ENCODE measurements at places on chromosomes 5 and 9. TPM values are rescaled to one million over a fixed set of nuclear protein-coding genes. Genes with fewer than 3 reads are reported as not detected.

- DNase-seq, result no peak
Measured at GRCh38 chr9:100774962-100775361, 197.1 kb downstream of the CAVIN4 start.

DNA sequence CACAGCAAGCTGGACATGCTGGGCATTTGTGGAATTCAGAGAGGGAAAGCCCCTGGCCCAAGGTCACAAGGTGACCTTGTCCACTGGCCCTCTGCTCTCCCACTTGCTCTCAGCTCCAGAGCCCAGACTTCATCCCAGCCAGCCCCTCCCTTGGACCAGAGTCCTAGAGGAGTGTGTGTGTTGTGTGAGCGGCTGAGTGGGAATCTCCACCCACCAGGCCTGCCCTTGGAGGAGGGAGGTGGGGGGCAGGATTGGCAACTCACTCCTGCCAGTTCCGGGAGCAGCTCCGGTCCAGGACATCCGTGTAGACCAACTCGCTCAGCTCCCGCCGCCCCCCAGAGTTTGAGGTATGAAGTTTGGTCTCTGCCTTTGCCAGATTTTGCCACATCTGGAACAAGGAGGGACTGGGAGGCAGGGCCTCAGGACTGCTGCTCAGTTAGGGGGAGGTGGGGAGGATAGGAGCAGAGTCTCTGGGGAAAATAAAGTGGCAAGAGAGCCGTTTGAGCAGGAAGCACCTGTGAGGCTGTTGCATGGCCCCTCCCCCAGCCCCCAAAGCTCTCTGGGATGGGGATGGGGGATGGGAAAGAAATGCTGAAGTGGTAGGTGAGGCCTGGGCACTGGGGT lies 1.4 kb downstream of the MZB1 start:
- peak; percentile 47 for DNase-seq

DNA sequence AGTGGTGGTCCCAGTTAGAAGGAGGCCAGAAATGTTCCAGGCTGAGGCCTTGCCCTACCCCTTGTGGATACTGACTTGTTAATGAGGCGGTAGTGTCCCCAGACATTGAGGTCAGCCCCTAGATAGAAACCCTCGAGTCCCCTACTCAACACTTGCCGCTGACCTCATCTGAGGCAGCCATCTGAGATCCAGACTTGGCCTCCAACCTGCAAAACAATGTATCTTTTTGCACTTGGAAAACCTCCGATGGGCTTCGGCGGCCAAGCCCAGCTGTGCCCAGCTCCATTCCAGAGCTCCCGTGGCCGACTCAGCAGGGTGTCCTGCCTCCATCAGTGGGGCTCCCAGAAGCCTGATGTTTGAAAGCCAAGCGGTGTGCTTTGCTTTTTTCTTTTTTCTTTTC lies 122.1 kb downstream of the WNK2 start:
- peak; percentile 4 for DNase-seq

DNA sequence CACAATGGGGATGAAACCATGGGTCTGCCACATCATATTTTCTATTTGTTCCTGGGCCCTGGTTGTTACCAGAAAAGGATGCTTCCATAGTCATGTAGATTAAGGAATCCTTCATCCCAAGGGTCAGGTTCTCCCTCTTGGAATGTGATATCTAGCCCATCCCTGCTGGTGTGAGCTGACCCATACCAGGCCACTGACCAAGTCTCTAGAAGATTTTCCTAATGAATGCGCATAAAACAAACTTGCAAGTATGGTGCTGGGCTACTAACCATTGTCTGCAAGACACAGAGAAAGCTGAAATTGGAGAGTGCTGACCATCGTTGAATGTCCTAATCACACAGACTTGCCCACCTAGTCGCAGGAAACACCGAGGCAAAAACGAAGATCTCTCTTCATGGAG lies 972.6 kb downstream of the EFNA5 start:
- no peak for DNase-seq

Gene SLC24A2
- total RNA-seq, result 0.20 TPM

GRCh38 chr5:129118405-129118804 lies 23.9 kb downstream of the ISOC1 start:
- DNase-seq, result no peak

GRCh38 chr5:83313436-83313835 lies 158.1 kb upstream of the VCAN start:
- DNase-seq, result no peak

GRCh38 chr5:95613514-95613913 lies 6.4 kb upstream of the GPR150 start:
- DNase-seq, result no peak

Gene ZSWIM6
- total RNA-seq, result 18.3 TPM

DNA sequence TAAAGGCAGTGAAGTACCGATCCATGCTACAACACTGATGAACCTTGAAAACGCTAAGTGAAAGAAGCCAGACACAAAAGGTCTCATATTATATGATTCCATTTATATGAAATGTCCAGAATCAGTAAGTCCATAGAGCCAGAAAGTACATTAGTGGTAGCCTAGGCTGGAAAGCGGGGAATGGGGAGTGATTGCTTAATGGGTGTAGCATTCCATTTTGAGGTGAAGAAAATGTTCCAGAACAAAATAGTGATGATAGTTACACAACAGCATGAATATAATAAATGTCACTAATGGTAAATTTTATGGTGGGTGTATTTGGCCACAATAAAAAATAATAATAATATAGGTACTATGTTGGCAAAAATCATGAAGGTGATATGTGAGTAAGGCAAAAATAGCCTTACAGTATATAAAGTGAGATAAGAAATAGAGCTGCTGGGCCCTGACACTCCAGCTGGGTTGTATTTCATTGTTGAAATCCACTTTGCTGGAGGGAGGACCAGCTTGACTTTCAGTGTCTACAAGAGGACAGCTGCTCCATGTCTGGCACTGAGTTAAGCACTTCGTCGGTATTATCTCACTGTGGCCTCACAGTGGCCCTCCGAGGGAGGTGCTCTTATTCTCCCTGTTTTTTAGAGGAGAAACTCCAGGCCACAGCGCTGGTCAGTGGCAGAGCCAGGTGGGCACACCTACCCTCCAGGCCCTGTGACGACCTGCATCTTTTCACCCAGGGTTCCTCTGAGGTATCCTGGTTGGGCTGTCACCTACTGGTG lies 22.4 kb upstream of the ANGPTL2 start:
- peak; percentile 86 for DNase-seq

Gene SNAPC4
- 12.3 TPM for total RNA-seq

Gene NUTM2G
- total RNA-seq, result not detected

Gene HTR1A
- not detected for total RNA-seq

DNA sequence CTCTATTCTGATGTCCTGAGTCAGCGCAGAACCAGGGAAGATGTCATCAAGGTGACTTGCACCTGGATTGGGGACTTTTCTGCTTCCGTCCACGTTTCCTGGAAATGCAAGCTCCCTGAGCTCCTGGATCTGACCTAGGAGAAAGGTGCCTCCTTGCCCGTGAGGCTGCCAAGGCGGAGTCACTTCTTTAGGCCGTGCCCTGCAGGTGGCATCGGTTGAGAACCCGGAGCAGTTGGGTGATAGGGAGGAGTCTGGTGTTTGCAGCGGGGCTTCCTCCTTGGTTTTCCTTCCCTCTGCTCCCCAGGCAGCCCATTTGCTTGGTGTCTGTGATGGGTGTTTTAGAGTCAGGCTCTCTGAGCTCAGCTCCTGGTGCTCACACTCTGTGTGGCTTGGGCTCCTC lies 15.2 kb downstream of the NANS start:
- DNase-seq, result no peak

- no peak for DNase-seq
Measured at GRCh38 chr5:127070243-127070642, 3.1 kb downstream of the C5orf63 start.

- DNase-seq, result no peak
Measured at GRCh38 chr9:134420281-134420845, 94.1 kb downstream of the RXRA start.

GRCh38 chr9:132864277-132864676 lies 13.8 kb downstream of the AK8 start:
- no peak for DNase-seq

Gene SGCD
- 20.9 TPM for total RNA-seq

DNA sequence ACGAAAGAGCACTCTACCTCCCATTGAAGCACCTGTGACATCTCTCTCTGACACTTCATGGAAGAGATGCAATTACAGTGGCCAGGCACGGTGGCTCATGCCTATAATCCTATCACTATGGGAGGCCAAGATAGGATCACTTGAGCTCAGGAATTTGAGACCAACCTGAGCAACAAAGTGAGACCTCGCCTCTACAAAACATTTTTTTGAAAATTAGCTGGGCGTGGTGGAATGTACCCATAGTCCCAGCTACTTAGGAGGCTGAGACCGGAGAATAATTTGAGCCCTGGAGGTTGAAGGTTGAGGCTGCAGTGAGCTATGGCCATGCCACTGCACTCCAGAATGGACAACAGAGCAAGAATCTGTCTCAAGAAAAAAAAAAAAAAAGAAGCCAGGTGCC lies 45.5 kb downstream of the GLDC start:
- no peak for DNase-seq

DNA sequence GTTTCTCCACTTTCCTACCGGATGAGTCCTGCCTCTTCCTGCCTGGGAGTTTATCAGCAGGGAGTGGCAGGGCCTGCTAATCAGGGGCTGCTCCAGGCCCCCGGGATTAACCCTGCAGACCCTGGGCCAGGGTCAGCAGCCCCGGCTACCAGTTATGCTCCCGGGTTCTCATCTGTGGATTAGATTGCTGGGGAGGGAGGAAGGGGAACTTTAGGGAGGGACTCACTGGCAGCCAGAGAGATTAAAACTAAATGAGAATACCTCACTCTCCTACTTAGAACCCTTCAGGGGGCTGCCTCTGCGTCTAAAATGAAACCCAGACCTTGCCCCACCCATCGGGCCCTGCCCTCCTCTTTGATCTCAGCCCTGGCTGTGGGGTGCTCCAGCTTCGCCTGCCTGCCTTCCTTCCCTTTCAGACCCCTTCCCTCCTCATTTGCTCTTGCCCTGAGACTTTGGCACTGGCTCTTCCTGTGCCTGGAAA lies 130.5 kb upstream of the HAND1 start:
- no peak for DNase-seq
